ENCODE measurements at places on chromosomes 7 and 10.

GRCh38 chr7:41694495-41694894, 8.4 kb downstream of the INHBA start:
- no peak for DNase-seq

- no peak for DNase-seq
These were observed 140.6 kb upstream of the JCAD start for GRCh38 chr10:30200017-30200415.

DNA sequence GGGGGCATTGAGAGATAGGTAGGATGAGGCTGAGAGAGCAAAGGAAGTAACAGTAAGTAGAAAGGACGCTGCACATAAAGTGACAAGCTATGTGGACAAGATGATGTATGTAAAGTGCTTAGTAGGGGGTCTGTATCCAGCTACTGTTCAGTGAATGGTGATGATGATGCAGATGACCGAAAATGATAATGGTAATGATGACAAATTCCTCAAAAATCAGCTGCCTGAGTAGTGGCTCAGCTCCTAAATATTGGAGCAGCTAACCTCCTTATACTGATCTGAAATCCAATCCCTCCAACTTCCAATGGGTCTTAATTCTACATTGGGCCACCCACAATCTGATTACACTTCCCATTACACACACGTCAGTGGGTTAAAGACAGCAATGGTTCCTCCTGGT, 27.1 kb upstream of the KCNMA1 start:
- no peak for DNase-seq

DNA sequence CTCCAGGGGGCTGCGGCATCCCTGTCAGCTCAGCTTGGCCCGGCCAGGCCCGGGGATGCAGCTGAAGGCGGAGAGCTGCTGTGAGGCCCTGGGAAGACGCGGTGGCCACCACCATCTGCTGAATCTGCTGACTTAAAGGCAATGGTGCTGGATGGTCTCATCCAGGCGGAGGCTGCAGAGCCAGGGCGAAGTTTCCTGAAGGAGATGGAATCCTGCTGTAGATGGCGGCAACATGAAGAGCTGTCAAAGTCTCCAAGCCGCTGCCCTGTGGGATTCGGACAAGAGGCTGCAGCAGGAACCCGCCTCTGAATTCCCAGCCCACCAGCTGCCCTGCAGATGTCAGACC, 200.1 kb downstream of the PTPRN2 start:
- DNase-seq: no peak

DNA sequence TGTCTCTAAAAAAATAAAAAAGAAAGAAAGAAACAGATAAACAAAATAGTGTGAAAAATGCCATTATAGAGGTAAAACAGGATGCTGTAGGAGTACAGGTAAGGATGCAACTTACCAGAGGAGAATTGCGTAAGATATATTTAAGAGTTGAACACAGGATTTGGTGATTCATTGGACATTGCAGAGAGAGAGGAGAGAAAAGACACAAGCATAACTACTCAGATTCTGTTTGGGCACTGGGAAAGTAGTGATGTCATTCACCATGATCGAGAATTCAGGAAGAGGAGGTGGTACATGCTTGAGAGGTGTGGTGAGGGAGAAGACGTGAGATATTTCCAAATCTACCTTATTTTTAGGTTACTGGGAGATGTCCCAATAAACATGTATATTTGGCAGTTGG, 97.6 kb downstream of the AASS start:
- no peak for DNase-seq

- no peak for DNase-seq
These were observed 1.9 kb downstream of the BNIP3 start for GRCh38 chr10:131979821-131980270.

GRCh38 chr7:135512135-135512887, 2.4 kb upstream of the CNOT4 start:
- peak; percentile 84 for DNase-seq

GRCh38 chr7:142313528-142313927, 55.7 kb upstream of the PRSS58 start:
- DNase-seq: no peak

DNA sequence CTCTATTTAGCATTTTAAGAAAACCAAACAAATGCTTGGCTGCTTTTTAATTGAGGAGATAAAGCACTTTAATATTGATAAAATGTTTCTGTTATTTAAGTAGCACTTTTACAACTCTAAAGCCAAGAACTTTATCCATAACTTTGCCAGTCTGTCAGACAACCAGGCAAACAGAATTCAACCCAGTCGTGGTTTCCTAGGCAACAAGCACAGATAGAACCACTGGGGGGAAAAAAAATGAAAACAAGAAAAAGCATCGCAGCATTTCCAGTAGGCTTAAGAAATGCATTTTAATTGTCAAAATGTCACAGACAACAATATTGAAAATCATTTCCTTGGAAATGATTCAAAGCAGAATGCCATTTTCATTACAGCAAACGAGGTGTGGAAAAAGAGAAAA, 323.4 kb downstream of the PARD3 start:
- no peak for DNase-seq

DNA sequence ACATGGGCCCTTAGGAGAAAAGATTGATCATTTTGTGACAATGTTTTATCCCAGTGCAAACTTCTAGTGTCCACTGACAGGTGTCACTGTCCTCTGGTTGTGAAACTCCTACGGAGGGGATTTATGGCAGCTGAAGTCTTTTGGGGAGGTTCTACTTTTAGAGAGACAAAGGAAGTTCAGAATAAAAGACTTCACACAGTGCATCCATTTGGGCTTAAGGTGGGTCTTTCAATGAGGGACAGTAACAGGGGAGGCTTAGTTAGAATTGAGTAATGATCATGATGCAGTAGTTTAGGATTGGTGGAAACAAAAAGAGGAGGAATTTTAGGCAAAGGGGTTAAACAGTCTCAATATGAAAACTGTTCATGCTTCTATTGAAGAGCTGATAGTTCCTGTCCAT, 501.1 kb upstream of the NRP1 start:
- DNase-seq: no peak

GRCh38 chr10:60353519-60354258, 36.0 kb downstream of the ANK3 start:
- no peak for DNase-seq

DNA sequence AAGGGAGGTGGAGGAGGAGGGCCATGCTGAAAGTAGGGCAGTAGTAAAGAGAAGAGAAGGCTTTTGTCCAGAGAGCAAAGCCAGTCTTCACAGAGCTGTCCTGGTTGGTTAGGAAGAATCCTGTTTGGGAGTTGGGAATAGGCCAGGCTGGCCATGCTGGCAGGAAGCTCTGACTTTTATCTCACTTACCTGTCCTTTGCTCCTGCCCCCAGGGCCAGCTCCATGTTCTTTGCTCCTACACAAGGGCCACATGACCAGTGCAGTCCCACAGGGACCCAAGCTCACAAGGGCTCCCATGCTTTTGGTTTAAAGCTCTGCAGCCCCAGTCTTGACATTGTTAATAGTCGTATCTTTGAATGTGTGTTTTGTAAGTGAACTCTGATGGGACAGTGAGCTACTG, 161.6 kb upstream of the KMT2E start:
- DNase-seq: no peak
